ENCODE measurements at places on chromosomes 13 and 19.

DNA sequence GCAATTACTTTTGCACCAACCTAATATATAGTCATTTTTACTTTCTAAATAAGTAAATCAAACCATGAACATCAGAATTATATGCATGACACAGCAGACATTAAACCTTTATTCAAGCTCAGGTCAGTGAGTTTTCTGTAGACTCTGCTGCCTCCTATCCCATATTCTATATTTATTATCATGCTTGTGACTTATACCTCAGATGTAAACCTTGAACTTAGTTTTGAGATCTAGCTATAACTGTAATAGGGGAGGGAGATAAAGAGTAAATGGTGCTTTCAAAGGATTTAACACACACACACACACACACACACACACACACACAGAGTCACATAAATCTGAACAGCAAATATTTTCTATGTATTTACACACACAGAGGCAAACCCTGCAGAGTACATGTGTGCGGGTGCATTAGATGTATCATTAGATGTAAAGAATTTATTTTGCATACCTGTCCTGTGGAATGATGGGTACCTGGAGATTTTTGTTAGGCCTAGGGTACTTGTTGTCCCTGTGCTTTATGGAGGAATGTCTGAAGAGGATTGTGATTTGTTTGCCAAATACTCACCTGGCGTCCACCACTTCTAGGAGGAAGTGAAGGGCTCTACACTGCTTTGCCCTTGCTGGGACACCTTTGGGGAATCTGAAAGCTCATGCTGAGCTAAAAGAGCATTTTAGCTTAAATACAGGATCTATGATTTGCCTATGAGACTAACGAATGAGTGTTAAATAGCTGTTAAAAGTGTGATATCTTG lies 521.9 kb downstream of the KLF5 start:
- DNase-seq, result no peak

GRCh38 chr19:34409189-34410164 lies 5.3 kb downstream of the PDCD2L start:
- DNase-seq, result no peak

- no peak for DNase-seq
Measured at GRCh38 chr19:35363001-35363590, 4.8 kb downstream of the FFAR3 start.

DNA sequence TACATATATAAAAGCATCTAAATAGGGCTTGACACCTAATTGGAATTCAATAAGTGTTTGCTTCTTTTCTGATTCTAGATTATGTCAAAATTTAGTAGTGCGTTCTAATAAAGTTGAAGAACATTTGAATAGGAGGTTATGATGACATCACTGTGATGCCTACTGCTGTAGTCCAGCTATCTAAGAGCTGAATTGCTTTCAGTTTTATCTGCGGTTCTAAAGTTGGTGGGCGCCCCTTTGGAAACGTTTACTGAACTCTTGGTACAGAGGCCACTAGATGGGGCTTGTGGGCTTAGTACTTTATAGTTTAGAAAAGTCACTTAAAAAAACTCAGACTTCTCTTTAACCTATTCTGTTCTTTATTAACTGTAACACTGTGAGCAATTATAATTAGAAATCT lies 776.9 kb downstream of the GPC5 start:
- peak; percentile 13 for DNase-seq

DNA sequence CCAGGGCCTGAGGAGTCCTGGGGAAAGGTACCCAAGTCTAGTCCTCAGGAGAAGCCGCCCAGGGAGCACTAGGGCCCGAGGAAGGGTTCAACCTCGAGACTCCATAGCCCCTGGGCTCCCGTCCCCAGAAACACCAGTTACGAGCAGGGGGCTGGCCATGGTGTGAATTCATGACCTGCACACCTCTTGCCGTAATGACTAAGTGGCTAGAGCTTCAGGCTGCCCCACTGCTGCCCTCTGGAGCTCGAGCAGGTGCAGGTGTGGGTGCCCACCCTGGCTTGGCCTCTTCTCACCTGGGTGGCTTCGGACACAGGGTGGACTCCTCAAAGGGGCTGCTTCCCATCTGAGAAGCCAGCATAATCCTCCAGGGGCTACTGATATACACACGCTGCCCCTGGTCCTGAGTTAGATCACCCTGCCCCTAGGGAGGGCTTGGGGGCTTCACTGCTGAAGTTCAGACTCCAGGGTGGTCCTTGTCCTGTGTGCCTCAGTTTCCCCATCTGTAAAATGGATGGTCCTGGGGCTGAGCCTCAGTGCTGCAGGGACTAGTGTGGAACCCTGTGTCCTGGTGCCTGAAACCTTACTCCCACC lies 13.6 kb downstream of the SPC24 start:
- DNase-seq, result no peak

DNA sequence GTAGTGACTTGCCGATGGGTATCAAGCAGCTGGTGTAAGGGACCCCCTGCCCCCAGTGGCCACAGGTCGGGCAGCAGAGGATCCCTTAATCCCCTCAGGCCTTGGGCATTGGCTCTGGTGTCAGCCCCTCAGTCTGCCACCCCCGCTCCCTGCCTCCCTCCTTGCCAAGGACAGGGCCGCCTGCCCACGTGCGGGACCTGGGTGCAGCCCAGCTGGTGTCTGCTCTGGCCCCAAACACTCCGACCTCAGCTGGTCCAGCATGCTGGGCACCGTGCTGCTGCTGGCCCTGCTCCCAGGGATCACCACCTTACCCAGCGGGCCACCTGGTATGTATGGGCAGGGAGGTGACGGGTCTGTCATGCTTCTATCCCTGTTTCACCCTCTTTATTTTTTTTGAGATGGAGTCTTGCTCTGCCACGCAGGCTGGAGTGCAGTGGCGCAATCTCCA lies at the start of gene TGFBR3L:
TGFBR3L (plus strand) TSS at position 233 of the 448 bp plus-strand sequence.
- no peak for DNase-seq

GRCh38 chr19:46035986-46036743 lies 4.6 kb downstream of the IGFL4 start:
- no peak for DNase-seq
